ENCODE measurements at places on chromosomes 2 and 18.

- no peak for DNase-seq
These were observed 217.9 kb downstream of the NAPG start for GRCh38 chr18:10743766-10744165.

- no peak for DNase-seq
These were observed 355.3 kb downstream of the INSIG2 start for GRCh38 chr2:118443596-118443995.

DNA sequence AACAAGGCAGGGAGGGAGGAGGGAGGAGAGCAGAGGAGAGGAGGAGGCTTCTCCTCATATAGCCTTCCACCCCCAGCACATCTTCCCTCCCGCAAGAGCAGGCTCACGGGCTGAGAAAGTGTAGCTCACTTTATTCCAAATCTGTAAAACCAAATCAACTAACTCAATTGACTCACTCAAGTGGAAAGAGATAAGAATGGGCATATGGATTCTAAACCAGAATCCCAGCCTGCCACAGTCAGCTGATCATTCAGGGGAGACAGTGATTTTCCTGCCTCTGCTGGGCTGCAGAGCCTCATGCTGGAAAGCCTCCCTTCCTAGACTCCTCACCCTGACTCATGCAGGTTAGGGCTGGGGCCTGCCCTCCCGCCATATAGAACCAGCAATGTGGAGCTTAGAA is 4.2 kb upstream of the TWSG1 start:
- DNase-seq = no peak

DNA sequence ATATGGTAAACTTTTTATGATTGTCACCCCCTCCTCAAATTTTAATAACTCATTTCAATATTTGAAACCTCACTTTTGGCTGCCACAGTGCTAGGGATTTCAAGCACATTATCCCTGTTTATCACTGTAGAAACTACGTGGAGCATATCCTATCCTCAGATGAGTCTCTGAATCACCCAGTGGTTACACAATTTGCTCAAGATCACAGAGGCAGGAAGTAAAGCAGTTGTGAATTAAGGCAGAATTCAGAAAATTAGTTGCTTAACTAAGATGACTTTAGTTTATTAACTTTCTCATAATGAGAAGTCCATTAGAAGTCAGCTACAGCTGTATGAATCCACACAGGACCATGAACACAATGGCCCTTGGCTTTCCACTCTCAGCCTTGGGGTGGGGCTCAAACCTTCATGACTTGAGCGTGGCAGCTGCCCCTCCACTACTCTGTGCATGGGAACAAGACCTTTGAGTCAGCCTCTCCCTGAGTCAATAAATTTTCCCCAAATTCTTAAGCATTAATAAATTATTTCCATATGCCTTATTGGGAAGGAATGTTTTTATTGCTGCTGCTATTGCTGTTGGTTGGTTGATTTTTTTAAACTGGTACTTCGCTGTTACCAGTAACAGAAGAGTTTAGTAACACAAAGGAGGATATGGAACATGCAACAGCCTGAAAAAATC is 369.0 kb downstream of the CBLN2 start:
- DNase-seq = no peak

- no peak for DNase-seq
These were observed 1824.3 kb upstream of the CELF4 start for GRCh38 chr18:39389800-39390379.

Measured in GF-D8 (cell line).